ENCODE measurements at places on chromosomes 5 and 9.

DNA sequence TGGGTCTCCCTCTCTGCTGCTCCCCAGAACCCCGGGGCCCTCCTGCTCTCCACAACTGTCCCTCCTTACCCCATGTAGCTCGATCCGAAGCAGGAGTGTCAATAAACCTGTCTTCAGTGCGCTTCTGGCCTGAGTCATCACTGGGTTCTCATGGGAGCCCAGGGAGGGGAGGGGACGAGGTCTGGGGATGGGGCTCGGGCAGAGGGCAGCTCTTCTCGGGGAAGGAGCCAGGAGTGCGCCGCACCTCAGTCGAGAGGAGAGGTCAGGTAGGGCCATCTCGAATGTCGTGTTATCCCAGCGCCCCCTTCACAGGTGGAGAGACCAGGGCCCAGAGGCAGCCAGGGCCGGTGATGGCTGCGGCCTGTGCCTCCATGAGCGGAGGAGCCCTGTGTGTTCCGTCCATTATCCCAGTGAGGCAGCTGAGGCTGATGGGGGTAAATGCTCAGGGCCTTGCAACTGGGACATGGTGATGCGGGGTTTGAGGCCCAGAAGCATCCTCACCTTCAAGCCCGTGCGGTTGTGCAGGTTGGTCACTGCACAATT lies 52.1 kb downstream of the LRSAM1 start:
- no peak for DNase-seq

GRCh38 chr5:52735139-52735538 lies 52.6 kb upstream of the ITGA1 start:
- no peak for DNase-seq

DNA sequence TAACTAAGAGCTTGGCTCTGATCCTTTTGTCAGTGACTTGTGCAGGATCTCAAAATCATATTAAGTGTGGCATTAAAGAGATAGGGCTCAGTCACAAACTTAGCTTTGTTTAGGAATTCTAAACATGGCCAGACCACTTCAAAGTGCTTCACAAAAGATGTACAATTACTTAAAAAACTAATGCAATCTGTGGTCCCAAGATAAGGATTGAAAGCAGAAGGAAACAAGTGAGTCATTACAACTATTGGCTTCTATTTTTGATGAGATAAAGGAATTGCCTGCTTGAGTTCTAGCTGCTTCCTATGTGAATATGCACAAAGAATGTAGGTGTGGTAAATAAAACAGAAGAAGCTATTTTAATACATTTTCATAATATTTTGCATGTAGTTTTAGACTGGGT lies 44.9 kb upstream of the SLC12A2 start:
- no peak for DNase-seq

- DNase-seq: no peak
Measured at GRCh38 chr5:1875281-1875842, 7.4 kb downstream of the IRX4 start.

DNA sequence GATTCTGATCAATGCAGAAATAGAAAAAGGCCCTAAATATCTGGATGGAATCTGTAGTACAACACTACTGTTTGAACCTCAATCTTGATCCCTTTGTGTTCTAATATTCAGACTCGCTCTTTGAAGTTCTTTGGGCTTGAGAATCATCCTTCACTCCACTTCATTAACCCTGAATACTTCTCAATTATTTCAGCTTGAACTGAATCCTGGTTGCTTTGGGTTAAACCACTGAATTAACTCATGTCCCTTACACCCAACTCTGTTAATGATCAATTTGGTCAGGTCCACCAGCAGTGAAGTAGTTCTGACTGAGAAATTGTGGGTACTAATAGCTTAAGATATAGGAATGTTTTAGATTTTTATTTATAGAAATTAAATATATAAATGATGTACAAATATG lies 1707.2 kb upstream of the ACO1 start:
- no peak for DNase-seq

DNA sequence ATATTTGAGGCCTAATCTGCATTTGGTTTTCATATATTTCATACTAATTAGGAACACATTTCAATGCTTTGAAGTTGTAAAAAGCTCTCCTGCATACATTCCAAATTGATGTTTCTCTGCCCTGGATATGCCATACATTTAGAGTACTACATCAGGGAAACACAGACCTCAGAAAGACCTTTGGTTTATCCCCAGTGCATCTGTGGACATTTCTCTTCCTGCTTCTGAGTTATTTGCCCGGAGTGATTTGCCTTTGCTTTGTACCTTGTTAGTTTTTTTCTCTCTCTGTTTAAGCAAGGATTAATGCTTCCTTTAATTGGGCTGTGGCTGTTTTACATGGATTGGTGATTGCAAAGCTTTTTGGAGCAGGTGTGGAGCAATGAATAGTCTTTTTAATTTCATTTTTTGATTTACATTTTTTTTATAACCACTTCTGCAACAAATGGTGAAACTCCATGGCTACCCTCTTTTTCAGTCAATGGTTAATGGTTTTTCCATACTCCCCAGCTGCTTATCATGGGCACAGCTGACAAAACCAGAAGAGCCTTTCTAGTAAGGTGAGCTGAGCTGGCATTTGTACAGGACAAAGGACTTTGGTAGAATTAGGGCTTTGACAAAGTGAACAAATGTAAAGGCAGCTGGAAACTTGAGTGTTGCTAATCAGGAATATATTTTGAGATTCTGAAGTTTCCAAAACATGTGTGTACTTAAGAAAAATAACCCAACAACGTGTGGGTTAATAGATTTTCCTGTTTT lies 54.2 kb downstream of the ZSWIM6 start:
- no peak for DNase-seq

GRCh38 chr9:121358751-121359150 lies 11.3 kb downstream of the STOM start:
- DNase-seq: no peak

DNA sequence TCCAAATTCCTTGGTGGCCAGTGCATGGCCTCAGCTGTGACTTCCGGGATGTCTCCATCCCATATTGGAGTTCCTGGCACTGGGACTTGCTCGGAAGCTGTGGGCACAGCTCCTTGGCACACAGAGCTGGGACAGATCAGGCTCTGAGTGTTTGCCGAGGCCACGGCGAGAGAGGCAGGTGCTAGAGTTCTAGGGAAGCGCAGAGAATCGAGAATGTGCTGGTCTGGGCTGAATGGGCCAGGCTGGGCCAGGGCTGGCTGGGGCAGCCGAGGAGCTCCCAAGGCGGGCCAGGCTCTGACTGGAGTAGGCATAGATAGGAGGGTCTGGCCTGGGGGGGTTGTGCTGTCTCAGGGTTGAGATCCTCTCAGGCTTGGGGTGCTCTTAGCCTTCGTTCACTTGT lies 45.4 kb downstream of the HMCN2 start:
- DNase-seq: no peak

DNA sequence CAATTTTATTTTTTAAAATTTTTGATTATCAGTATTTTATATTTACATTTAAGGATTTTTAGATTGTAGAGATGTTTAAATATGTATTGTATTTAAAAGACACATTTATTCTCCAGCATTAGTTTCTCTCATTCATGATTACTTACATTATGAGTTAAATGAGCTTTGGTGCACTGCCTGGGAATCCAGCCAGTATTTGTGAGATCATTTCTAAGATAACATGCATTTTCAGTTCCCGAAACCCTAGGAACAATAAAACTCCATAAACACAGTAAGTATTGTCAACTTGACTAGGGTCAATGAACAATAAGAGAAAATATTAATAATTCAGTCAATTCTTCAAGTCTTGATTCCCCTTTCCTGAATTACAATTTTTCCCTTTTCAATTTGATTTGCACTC lies 403.3 kb downstream of the PLK2 start:
- no peak for DNase-seq

DNA sequence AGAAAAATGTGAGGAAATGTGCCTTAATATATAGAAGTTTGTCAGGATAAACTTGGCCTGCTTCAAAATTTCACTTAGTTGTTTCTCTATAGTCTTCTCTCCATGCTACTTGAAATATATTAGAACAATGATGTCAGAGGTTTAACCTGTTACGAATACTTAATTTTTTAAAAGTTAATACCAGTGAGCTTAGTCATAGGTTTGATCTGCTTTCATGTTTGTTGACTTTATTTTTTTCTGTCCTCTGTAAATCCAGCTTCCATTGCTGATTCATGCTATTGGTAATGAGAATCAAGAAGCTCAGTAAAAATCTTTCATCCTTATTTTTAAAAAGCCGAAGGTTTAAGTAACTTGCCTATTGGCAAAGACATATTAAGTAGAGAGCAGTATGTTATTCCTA lies 27.9 kb downstream of the BDP1 start:
- peak; percentile 54 for DNase-seq

GRCh38 chr9:20624201-20625002 lies 2.1 kb upstream of the MLLT3 start:
- DNase-seq: no peak

GRCh38 chr5:69271376-69271775 lies 36.7 kb downstream of the CDK7 start:
- DNase-seq: peak; percentile 12

GRCh38 chr5:122366501-122366900 lies 54.5 kb downstream of the SNCAIP start:
- DNase-seq: no peak

DNA sequence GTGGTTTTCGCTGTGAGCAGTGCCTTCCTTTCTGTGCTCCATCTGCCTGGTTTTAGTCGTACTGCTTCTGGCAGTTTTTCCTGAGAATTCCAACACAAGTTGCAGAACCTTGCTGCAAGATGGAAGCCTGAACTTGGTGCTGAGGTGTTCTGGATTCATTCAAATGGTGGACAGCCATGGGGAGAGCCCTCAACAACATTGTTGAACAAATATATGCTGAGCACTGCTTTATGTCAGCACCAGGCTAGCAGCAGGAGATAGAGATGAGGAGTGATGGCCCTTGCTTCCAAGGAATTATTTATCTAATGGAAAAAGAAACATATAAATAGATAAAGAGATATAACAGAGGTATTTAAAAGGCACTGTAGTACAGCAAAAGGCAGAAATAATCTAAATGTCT lies 7.3 kb upstream of the RPS6 start:
- no peak for DNase-seq

- DNase-seq: no peak
Measured at GRCh38 chr9:16828340-16829281, 41.9 kb downstream of the BNC2 start.

DNA sequence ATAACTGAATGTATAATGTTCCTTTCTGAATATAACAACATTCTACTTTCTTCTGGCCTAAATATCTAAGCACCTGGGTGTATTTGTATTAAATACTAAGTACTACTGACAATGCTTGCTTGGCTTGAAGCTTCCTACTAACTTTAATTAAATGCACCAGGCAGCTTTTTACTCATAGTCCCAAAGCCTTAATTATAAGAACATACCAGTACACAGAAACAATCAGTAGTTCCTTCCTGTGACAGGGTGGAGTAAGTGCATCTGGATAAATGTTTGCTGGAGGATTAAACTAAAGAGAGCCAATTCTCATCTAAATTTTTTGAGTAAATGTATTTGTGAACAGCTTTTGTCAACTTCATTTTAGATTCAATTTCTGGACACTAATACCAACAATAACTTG lies 558.6 kb upstream of the SEMA6A start:
- no peak for DNase-seq

- no peak for DNase-seq
Measured at GRCh38 chr9:95505717-95506427, 10.9 kb downstream of the PTCH1 start.

- DNase-seq: no peak
Measured at GRCh38 chr5:169979871-169980270, 424 bp downstream of the INSYN2B start.

DNA sequence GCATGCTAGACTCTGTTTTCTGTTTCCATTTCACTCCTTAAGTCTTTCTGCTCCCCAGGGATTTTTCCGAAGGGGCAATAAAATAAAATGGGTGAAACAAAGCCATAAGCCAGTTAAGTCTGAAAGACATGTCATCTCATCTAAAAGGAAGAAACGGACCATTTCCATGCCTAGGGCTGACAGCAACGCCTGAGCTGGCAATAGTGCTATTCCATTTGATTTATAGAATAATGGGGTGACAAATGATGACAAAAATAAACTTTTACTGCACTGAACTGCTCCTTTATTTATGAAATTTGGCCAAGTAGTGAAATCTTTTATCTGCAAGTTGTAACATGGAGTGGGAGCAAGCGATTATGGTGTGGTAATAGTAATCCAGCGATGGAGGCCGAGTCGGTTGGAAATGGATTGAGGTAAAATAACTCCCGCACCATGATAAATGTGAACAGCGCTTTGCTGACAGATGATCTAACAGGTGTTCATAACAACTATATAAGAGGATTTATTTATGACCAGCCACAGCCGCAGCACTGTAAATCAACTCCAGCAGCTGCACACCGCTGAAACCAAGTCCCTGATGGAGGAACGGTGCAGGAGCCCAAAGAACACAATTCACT lies 219.8 kb upstream of the TBCA start:
- no peak for DNase-seq

GRCh38 chr5:117461966-117462365 lies 887.3 kb upstream of the SEMA6A start:
- no peak for DNase-seq

DNA sequence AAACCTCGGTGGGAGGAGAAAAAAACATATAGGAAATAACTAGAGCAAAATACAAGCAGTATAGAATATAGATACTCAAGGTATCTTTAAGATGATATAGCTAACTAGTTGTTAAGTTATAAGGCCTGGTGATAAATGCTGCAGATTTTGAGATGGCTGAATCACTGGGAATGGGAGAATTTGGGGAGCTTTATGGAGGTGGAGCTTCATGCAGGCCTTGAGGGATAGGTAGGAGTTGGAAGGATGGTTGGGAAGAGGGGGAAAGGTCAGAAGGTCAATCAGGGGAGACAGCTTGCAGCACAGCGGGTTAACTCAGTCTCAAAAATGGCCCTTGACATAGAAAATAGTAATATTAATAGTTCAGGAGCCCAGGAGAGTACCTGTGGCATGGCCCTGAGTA lies 34.8 kb downstream of the RAI14 start:
- no peak for DNase-seq

- DNase-seq: no peak
Measured at GRCh38 chr5:1806974-1807373, 5.8 kb downstream of the NDUFS6 start.

DNA sequence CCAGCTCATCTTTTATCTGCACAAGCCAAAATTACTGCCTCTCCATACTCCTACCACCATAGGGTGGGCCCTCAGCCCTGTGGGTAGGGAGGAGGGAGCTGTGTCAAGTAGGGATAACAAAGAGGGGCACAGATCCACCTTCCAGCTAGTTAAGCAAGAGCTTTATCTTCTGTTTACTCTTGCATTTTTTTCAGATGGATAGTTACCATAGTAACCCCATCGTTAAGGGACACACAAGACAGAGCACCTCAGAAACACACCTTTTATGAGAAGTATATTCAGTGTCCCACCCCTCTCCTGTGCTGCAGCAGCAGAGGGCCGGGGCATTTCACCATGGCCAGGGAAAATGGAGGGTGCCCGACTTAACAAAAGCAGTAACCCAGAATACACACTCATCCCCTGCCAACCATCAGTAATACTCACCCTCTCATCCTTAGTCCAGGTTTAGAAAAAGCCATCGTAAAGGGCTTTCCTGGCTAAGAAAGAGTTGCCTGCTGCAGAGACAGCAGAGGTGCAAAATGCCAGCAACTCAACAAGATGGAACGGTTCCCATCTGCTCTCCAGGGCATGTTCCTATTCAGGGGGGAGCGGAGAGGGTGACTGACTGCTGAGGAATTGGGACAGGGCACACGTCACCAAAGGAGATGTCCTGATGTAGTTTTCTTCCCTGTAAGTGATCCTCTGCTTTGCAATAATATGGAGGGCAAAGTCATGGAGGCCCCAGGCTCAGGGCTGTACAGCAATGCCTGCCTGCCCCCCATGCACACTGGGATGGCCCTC lies 25.1 kb downstream of the MACROH2A1 start:
- DNase-seq: no peak

GRCh38 chr5:13745508-13745907 lies 199.0 kb downstream of the DNAH5 start:
- DNase-seq: peak; percentile 16

GRCh38 chr5:78530342-78531096 lies 118.1 kb downstream of the LHFPL2 start:
- peak; percentile 80 for DNase-seq
